Cardiac fibroblast (primary cell): ENCODE measurements at places on chromosomes 7 and 10.

GRCh38 chr10:35613597-35614226, 8.6 kb downstream of the GJD4 start:
- DNase-seq, result peak; percentile 63

DNA sequence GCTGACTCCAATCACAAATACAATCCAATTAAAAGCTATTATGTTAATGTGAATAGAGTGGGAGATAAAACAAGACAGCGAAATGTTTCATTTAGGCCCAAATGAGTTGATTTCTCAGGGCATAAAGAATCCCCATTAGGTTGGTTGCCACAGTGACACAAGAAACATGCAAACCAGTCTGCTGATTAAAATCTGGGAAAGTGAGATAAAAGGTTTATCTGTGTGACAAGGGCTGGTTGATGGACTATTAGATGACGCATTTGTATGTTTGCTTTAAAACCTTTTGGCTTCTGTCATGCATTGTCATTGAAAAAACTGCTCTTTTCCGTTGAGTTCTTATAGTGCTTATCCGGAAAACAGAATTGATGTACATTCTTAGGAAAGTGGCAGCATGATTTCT, 658.2 kb downstream of the GATA3 start:
- no peak for DNase-seq

DNA sequence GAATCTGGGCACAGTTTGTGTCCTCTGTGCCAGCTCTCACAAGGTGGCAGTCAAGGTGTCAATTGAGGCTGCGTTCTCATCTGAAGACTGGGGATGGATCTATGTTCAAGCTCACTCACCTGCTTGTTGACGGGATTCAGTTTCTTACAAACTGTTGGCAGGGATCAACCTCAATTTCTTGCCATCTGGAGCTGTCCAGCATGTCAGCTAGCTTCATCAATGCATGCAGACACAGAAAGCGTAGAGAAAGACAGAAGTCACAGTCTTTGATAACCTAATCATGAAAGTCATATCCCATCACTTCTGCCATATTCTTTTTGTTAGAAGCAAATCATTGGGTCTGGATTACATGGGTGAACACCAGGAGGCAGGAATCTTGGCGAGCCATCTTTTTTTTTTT, 32.0 kb upstream of the WAPL start:
- DNase-seq, result peak; percentile 4

GRCh38 chr7:79452495-79453265, 787 bp downstream of the MAGI2 start:
- DNase-seq, result peak; percentile 67

- no peak for DNase-seq
Measured at GRCh38 chr10:131561897-131562296, 250.4 kb upstream of the TCERG1L start.

GRCh38 chr10:124222988-124223710, 129.8 kb upstream of the CHST15 start:
- no peak for DNase-seq

GRCh38 chr7:88842201-88842600, 46.7 kb upstream of the TEX47 start:
- DNase-seq, result no peak

DNA sequence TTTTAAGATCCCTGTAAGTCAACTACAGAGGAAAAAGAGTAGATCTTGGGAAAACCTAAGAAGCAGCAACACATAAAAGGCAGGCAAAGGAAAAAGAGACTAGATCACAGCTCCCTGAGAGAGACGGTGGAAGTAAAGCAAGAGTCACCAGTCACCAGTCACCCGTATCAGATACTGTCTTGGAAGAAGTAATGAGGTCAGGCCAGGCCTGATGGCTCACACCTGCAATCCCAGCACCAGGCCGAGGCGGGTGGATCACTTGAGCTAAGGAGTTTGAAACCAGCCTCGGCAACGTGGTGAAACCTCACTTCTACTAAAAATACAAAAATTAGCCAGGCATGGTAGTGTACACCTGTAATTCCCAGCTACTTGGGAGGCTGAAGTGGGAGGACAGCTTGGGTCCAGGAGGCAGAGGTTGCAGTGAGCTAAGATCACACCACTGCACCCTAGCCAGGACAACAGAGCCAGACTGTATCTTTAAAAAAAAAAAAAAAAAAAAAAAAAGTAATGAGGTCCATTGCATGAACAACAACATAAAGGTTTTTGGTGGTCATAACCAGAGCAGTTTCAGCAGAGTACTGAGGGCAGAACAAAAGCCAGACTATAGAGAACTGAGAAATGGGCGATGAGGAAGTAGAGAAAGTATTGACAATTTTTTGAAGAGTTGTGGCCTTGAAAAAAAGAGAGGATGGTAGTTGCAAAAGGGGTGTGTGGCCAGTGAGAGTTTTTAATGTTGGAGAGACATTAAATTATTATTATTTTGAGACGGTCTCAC, 16.9 kb downstream of the ZNF713 start:
- no peak for DNase-seq

GRCh38 chr7:18993933-18994668, 123.3 kb downstream of the TWIST1 start:
- DNase-seq, result no peak

DNA sequence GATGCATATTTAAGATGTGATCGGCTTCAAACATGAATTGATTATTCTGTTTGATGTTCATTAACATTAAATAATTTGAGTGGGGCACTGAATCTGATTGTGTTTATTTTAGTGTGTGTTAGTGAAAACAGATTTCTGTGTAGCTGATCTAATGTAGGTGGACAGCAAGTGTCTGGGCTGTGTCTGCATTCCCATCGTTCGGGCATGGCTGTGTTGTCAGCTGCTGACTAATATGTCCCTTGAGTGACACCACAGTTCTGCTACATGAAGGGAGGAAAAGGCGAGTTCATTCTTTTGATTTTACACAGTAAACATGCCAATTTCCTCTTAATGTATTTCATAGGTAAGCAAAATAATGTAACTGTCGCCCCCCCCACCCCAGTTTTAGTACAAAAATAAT, 203.0 kb downstream of the CNTNAP2 start:
- DNase-seq, result no peak

DNA sequence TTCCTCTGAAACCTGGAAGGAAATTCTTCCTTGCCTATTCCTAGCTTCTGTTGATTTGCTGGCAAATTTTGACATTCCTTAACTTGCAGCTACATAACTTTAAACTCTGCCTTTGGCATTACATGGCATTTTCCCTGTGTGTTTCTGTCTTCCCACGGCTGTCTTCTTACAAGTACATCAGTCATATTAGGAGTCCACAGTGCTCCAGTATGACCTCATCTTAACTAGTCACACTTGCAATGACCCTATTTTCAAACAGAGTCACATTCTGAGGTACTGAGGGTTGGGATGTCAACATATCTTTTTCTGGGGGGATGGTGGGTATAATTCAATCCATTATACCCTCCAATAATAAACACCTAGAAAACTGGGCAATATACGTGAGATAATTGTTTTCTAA, 37.4 kb upstream of the EPHB6 start:
- DNase-seq, result no peak

DNA sequence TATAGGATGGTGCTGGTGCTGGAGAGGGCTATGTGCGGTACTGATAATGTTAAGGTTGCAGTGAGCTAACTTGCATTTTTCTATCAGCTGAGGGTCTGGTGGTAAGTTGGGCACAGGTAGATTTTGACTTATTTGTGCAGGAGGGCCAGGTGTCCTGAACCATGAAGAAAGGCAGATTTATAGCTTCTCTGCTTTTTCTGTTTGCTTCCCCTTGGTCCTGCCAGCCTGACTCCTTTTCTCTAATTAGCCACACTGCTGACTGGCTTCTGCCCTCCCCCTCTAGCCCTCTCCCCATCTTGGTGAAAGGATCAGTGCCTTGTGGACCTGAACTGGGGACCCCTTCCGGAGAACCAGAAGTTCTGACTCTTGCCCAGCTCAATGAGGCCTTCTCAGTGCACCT, 40.8 kb upstream of the STEAP4 start:
- DNase-seq, result no peak

DNA sequence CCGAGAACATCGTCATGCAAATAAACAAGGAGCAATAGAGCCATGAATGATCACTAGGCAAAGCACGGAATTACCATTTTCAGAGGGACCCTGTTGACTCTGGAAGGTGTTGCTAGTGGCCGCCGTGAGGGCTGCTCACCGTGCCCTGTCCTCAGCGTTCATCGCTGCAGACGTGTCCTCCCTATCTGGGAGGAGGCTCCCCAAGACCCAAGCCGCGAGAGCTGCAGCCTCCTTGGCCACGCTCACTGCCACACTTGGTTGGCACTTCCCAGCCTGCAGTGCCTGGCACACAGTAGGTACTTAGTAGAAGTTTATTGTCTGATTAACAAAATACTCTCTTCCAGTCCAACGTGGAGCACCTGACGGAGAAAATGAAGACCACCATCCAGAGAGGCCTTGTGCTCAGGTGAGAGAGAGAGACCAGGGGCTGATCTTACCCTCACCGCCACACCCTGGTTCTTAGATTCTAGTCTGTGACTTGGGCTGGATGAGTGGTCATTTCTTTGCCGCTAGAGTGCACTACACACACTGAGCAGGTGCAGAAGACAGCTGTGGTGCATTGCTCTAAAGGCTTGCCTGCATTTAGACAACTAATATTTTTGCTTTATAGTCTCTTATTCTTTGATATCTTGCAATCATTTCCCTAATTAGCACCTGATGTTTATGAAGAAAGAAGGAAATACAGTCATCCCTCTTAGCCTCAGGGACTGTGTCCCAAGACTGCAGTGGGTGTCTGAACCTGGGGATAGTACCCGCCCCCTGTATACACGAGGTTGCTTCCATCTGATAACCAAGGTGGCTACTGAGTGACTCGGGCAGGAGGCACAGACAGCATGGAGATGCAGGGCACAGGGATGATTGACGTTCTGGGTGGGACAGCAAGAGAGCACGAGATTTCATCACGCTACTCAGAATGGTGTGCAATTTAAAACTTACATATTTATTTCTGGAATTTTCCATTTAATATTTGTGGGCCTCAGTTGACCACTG, 40.3 kb downstream of the PITRM1 start:
- no peak for DNase-seq

GRCh38 chr7:39623047-39623731, at the start of gene RALA:
RALA (plus strand) TSS chr7:39623572; CDS start chr7:39686668, 63,096 bp downstream.
- peak; percentile 96 for DNase-seq

DNA sequence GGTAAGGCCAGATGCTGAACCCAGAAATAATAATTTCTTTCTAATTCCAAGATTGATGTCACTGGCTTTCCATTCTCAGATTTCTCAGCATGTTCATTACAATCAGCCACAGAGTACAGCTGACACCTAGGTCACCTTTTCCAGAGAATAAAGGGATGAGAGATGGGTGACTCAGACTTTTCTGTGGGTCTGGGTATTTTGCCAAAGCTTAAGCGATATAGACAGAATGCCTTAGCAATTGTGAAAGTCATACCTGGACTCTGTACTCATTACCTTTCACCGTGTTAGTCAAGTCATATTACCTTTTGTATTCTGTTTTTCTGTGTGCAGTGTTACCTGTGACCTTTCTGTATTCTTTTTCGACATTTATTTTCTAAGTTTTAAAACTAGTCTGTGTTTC, 10.6 kb upstream of the PRTFDC1 start:
- peak; percentile 18 for DNase-seq

- no peak for DNase-seq
Measured at GRCh38 chr7:19709249-19709578, 377 bp upstream of the POLR1F start.

DNA sequence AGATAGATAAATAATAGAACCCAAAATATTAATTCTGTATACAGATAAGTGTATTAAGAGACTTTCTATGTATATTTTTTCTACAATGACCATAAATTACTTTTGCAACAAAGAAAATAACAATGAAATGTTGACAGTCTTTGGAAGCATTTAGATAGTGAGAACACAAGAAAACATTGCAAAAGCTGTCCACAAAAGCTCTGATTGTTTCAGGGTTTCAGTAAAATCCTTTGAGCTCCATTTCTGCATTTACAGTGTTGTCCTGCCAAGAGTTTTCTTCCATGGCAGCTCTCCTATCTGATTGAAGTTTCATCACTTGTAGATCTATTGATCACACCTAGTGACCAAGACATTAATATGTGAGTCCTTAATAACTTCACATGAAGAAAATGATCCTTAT, 321.8 kb downstream of the GPR37 start:
- no peak for DNase-seq

DNA sequence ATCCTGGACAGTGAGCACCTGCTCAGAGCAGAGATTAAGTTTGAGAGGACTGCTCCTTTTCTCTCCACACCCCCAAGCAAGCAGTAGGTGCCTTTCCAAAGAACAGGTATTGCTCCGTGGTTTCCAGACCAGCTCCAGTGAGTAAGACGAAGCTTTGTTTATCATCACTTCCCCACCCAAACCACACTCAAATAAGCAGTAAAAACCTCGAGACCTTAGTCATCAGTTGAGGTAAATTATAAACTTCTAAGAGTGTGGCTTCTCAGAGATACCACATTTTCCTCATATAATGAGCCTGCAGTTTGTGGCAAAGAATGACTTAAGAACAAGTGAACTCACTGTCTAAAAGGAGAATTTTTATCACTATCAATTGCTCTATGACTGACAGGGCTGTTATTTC, 50.0 kb upstream of the GRB10 start:
- no peak for DNase-seq

DNA sequence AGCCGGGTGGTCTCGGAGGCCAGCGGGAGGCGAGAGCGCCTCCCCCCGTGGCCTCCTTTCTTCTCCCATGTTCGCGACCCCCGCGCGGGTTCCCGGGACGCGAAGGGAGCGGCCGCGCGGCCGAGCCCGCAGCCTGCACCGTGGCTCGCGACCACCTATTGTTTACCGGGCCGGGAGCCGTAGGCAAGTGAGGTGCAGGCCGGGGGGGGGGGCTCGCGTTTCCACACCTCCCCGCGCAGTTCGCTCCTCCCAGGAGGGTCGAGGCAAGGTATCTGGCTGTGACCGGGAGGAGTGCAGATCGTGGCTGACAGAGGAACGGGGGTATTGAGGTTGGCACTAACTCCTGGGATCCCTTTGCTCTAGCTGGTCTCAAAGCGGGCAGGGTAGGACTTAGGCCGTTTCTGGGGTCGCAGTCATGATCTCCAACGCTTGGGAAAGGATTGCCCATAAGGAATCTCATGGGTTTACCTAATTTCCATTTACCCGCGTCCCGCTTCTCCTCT, 734 bp downstream of the PTPN12 start:
- DNase-seq, result no peak

DNA sequence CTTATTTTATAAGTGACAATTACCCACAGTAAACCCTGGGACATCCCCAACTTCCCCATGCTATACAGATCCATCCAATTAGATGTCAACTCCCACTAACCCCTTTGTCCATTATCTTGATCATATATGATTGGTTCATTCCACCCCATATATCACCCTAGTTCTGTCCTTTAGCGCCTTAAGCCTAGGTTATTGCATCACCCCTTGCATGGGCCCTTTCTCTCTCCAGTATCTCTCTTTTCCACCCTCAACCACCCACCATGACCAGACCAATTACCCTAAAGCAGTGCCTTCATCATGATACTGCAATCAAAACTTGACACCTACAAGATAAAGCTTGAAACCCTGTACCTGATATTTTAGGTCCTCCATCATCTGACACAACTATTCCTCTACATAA, 37.9 kb upstream of the GATAD1 start:
- no peak for DNase-seq

- DNase-seq, result no peak
Measured at GRCh38 chr10:21285742-21286331, 239.6 kb downstream of the SKIDA1 start.

- peak; percentile 7 for DNase-seq
Measured at GRCh38 chr10:32095116-32095733, 39.0 kb upstream of the KIF5B start.
